AG20443 (cell line): ENCODE measurements at places on chromosomes 13 and 19.
A peak's percentile ranks its signal among the peaks of the same experiment; 100 is the strongest.

DNA sequence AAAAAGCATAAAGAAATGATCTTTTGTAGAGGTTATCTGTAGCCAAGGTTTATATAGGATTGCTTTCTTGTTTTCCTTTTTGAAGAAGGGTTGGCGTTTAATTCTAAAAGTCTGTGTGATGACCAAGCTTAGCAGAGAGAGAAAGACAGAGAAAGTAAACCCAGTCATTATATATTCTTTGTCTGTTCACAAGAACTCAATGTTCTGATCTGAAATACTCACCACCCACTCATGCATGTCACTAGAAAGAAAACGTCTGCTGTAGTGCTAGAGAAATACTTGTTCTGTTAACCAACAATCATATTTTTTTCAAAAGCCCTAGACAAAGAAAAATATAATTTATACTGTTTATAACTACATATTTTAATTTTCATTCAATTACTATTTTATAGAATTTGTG is 173.7 kb upstream of the SLITRK5 start:
- DNase-seq, result no peak

GRCh38 chr19:55224038-55224665 is 4.4 kb downstream of the TMEM86B start:
- DNase-seq, result no peak

DNA sequence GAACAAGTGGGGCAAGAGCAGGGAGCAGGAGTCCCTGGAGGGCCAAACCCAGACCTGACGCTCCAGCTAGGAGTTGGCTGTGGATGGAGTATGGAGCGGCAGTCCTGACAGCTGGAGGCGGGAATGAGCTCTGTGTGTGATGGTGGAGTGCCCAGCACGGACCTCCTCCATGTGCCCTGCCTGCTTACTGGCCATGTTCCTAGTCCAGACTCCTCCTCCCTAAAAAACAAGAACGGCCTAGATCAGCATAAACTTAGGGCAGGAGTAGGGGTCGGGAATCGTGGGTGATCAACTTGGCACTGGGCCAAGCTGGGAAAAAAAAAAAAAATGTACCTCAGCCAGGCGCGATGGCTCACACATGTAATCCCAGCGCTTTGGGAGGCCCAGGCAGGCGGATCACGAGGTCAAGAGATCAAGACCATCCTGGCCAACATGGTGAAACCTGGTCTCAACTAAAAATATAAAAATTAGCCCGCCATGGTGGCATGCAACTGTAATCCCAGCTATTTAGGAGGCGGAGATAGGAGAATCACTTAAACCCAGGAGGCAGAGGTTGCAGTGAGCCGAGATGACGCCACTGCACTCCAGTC is 29.5 kb downstream of the LTBP4 start:
- no peak for DNase-seq

GRCh38 chr19:14103310-14103709 is 12.8 kb upstream of the SAMD1 start:
- DNase-seq, result no peak

GRCh38 chr13:78239714-78240113 is 321.1 kb upstream of the EDNRB start:
- peak; percentile 5 for DNase-seq

DNA sequence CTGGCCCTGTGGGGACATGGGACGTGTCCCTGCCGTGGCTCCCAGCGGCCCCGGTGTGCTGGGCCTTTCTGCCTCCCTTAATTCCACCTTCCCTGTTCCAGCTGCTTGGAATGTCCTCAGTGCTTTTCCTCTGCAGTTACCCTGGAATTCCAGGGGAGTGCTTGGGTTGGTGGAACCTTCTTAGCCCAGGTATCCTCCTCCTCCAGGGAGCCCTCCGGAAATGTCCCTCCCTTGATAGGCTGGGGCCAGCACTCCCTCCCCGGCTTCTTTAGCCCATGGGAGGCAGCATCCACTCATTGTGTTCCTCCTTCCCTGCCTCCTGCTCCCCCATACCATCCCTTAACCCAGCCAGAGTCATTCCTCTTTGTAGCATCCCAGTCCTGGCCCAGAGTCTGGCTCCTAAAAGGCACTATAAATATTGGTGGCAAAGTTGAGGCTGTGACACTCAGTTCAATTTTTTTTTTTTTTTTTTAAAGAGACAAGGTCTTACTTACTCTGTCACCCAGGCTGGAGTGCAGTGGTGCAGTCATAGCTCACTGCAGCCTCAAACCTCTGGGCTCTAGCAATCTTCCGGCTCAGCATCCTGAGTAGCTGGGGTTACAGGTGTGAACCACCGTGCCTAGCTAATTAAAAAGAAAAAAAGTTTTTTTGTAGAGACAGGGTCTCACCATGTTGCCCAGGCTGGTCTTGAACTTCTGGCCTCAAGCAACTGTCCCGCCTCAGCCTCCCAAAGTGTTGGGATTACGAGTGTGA is 13.7 kb upstream of the SLC7A10 start:
- DNase-seq, result no peak

DNA sequence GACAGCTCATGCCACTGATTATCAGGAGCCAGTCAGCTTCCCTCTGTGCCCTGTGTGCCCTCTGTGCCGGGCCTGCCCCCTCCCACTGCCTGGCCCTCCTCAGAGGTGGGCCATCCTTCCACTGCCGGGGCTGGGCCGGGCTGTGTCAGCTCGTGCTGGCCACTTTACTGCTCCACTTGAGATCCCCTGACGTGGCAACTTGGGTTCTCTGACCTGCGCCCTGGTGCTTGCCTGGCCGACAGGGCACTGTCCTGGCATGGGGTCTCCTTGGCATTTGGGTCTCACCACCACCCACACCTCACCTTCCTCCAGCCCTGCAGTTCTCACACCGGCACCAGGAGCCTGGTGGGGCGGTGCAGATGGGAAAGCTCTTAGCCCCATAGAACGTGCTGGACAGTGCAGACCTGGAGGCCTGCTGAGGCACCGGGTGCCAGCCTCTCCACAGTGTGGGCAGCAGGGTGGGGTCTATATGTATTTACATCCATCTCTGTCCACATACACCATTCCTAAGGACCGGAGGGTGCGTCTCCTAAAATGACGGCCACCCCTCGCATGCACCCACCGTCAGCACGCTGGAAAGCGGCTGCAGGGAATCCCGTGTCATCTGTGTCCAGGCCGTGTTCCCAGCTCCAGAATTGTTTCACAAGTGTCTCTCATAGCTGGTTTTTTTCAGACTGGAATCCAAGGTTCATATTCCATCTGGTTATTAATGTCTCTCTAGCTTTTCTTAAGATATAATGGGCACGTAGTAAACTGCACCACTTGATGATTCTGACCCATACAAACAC is 11.8 kb downstream of the DAZAP1 start:
- no peak for DNase-seq
